CD4-positive, alpha-beta T cell treated with Interleukin-6 at 100 ng/mL for 8 hours (primary cell): ENCODE measurements at places on chromosomes 1 and 21.

- DNase-seq: no peak
Observed at GRCh38 chr1:154481053-154481452, 21.0 kb upstream of the TDRD10 start.

GRCh38 chr1:236137285-236137852 lies 5.0 kb upstream of the GPR137B start:
- no peak for DNase-seq

DNA sequence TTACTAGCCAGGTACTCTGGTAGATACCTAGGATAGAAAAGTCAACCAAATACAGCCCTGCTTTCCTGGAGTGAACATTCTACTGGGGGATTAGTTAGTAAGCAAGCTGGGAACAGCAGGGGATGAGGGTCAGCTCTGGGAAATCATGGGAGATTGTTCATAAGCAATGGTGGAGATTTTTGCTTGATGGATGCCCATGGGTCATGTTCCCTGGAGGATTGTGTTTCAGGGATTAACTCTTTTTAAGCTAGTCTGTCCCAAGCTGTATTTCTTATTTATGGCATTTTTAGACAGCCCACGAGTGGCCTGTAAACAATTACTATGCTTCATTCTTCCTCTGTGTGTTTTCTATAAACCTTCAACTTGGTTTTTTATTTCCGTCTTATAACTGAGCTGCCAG lies 18.9 kb downstream of the CACHD1 start:
- DNase-seq: no peak

DNA sequence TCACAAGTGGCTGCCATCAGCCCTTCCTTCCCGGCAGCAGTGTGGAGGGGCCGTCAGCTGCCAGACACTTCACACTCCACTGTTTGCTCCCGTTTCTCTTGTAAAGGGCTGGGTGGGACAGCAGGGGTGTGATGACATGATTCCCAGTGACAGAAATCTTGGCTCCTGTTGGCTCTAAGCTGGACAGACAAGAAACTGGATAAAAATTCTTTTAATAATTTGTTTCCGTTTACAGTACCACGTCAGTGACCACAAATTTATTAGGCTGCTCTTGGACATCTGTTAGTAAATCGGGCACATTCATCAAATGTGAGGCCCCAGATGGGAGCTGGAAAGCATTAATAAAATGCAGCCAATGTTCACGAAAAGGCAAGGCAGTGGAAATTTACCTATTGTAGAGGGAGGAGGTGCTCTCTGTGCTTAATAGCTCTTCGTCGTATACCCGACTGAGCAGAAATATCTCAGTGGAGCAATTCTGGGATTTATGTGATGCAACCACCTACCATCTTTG lies 353.7 kb upstream of the GREM2 start:
- no peak for DNase-seq

DNA sequence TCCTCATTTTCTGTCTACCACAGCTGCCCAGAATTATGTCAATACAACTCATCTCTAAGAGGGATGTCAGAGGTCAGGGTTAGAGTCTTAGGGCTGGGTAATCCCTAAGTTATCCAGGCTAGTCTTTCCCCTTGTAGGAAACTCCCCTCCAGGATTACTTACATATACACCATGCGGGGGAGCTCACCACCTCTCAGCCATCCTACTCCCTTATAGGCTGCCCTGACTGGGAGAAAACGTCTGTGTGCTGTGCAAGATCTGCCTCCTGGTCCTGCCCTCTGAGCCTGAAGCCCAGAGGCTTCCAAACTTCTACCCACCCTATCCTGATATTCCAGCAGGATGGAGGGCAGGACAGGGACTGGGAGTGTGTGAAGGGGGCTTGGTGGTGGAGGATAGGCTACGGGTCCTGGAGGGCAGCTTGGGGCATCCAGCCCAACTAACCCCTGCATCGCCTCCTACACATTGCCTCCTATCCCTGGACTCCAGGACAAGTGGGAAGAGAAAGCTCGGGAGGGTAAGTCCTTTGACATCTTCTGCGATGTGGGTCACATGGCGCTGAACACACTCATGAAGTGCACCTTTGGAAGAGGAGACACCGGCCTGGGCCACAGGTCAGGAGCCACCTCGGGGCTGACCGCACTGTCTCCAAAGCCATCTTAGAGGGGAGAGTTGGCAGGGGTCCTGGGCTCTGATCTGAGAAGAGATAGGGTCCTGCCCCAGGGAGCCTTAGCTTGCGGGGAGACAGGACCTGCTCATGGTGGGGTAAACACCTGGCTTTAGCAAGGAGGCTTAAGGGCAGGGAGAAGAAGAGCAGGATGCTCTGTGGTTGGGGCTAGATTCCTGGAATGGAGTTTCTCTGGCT lies 14.4 kb downstream of the CYP4B1 start:
- DNase-seq: no peak

GRCh38 chr1:54006508-54006907 lies 11.5 kb downstream of the LDLRAD1 start:
- no peak for DNase-seq

DNA sequence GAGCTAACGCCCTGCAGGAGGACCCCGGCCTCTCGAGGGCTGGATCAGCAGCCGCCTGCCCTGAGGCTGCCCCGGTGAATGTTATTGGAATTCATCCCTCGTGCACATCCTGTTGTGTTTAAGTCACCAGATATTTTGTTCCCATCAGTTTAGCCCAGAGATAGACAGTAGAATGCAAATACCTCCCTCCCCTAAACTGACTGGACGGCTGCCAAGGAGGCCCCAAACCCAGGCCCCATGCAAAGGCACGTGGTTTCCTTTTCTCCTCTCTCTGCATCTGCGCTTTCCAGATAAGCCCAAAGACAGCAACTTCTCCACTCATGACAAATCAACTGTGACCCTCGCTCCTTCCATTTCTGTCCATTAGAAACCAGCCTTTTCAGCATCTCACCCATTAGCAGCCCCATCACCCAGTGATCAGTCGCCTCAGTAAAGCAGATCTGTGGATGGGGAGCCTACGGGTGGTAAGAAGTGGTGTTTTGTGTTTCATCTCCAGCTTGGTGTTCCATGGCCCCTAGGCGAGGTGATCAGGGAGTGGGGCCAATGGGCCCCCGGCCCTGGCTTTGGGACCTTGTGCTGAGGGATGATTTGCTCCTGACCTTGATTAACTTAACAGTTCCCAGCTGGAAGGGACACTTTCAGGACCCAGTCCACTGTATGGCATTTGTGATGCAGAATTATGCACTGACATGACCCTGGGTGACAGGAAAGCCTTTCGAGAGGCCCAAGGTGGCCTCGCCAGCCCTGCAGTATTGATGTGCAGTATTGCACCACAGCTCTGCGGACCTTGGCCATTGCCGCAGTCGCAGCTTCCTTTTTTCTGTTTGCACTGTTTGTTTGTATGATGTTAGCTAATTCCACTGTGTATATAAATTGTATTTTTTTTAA lies 5.2 kb downstream of the NPPA start:
- DNase-seq: no peak

GRCh38 chr1:171219346-171220080 lies 28.8 kb upstream of the FMO1 start:
- DNase-seq: no peak

- no peak for DNase-seq
Observed at GRCh38 chr1:155379631-155380090, 59.0 kb downstream of the RUSC1 start.

DNA sequence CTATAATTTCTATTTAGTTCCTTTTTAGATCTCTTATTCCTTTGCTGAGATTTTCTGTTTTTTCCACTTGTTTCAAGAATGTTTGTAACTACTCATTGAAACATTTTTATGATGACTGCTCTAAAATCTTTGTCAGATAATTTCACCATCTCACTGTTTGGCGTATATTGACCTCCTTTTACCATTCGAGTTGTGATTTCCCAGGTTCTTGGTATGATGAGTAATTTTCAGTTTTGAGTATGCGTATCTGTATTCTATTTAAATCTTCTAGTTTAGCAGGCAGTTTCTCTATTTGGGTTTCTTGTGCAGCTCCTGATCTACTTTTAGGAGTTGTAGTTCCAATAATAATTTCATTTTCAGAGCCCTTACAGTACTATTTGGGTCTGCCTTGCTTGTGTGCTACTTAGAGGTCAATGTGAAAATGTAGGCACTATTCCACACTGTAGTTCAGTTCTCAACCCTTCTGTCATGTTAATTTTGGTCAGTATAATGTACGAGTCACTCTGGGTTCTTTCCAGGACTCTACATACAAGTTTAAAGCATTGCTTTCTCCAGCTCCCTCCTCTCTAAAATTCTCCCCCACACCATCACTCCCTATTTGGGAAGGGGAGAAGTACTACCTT lies 115.5 kb downstream of the ACBD6 start:
- DNase-seq: no peak

- no peak for DNase-seq
Observed at GRCh38 chr1:98660940-98661543, 479 bp upstream of the SNX7 start.

- DNase-seq: no peak
Observed at GRCh38 chr1:21749109-21749508, 33.8 kb downstream of the USP48 start.

DNA sequence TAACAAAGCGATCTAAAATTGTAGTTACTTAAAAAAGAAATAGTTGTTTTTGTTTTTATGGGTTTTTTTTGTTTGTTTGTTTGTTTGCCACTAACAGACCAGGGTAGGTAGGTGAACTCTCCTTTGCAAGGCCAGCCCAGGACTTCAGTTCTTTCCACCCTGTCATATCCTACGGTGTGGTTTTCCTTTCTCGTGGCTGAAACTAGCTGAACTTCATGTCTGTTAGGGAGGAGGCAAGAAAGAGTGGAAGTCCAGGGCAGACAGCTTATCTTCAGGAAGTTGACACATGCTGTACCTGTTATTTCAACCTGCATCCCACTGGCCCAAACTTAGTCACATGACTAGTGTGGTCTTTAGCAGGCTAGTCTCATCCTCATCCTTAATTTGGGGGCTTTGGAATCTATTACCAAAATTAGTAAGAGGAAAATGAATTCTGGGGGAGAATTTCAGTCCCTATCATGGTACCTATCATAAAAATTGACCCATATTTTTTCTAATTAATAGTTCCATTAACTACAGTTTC lies 62.9 kb upstream of the LRRC7 start:
- no peak for DNase-seq

DNA sequence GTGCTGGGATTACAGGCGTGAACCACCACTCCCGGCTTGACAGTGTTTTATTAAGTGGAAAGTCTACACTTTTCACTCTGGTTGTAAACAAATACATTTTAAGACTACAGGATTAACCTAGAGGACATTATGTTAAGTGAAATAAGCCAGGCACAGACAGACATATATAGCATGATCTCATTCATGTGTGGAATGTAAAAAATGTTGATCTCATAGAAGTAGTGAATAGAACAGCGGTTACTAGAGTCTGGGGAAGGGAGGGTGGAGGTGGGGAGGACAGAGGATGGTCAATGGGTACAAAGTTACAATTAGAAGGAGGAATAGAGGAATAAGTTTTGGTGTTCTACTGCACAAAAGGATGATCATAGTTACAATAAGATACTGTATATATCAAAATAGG lies 16.9 kb downstream of the CTH start:
- DNase-seq: no peak

GRCh38 chr1:220734571-220735326 lies 13.4 kb upstream of the MTARC2 start:
- DNase-seq: no peak

- no peak for DNase-seq
Observed at GRCh38 chr1:176058686-176059085, 148.4 kb downstream of the COP1 start.

DNA sequence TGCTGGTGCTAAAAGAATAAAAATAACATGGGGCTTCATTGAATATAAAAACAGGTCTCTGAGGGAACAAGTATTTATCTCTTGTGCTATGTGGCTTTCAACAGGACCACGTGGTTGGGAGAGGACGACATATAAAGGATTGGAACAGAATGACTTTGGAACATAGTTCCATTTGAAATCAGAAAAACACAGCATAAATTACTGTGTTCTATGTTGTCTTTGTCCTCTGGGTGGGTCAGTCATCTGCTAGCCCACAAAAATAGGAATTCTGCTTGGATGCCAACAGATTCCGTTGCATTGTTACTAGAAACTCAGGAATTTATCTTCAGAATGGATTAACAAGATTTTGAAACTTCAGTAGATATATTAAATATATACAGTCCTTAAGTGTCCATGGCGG lies 5.9 kb downstream of the CEP85 start:
- DNase-seq: no peak

GRCh38 chr1:86448670-86449069 lies 20.1 kb upstream of the CLCA1 start:
- no peak for DNase-seq

- no peak for DNase-seq
Observed at GRCh38 chr1:162087574-162087973, 18.1 kb downstream of the NOS1AP start.

DNA sequence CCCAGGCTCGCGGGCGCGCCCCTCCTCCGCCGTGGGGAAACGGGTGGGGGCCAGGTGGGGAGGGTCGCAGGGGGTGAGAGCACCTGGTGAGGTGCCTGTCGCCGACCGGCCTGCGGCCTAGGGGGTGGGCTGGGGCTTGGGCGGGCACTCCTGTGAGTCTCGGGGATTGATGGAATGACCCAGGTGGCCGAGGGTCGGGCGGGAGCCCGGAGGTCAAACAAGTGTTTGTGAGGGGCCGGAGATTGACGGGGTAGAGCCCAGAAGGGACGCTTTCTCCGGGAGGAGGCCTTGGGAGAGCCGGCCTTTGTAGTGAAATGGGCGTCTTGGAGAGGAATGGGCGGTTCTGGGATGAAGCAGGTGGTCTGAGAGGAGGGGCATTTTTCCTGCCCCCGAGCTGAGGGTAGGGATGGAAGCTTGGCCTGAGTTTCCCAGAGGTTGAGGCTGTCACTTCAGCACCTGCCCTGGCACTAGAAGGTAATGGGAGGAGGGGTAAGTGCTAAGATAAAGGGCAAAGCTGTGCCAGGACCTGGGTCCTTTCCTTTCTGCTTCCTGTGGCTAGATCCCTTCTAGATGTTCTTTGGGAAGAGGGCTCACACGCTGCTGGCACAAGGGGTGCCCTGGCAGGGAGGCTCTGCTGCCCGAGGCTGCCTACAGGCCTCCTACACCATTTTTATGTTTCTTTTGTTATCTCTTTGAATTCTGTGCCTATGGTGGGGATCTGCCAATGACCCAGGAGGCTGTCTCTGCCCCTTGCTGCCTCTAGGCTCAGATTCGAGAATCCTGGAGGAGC lies 56.1 kb downstream of the NDUFS5 start:
- DNase-seq: no peak

DNA sequence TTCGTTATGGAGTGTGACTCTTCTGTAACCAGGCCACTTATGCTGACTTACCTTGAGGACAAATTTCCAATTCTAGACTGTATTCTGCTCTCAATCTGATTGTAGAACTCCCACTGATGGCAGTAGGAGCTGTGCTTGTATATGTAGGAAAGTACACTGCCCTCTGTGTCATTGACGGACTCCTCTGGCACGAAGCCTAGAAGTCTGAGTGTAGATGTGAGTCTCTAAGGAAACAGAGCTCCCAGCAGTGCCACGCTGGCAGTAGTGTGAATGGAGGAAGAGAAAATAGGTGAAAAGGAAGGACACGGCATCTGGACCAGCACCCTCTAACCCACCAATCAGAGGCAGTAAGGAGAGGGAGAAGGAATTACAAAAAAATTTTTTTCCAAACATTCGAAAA lies 130.4 kb upstream of the ADGRL2 start:
- DNase-seq: no peak

GRCh38 chr1:119293797-119294196 lies 74.8 kb upstream of the HAO2 start:
- no peak for DNase-seq
